HepG2 (cell line): ENCODE measurements at places on chromosomes 7 and 10. TPM values are rescaled to one million over a fixed set of nuclear protein-coding genes. Genes with fewer than 3 reads are reported as not detected.

Gene KIF11
- polyA plus RNA-seq: 4.4 and 8.7 TPM in 2 replicates

- DNase-seq: peak; percentile 57
Observed at GRCh38 chr7:127708788-127709187, 56.8 kb downstream of the SND1 start.

GRCh38 chr10:83983578-83984255, 155.6 kb upstream of the GHITM start:
- DNase-seq: peak; percentile 15

- DNase-seq: no peak
Observed at GRCh38 chr7:25118048-25118753, 6.9 kb downstream of the CYCS start.

Gene PON3
- 26.6 and 37.8 TPM in 2 replicates for polyA plus RNA-seq

Gene MMP21
- not detected in 2 replicates for polyA plus RNA-seq

Gene SPDYE16
- 0.13 TPM in 1 of 2 replicates, not detected in the other for polyA plus RNA-seq

DNA sequence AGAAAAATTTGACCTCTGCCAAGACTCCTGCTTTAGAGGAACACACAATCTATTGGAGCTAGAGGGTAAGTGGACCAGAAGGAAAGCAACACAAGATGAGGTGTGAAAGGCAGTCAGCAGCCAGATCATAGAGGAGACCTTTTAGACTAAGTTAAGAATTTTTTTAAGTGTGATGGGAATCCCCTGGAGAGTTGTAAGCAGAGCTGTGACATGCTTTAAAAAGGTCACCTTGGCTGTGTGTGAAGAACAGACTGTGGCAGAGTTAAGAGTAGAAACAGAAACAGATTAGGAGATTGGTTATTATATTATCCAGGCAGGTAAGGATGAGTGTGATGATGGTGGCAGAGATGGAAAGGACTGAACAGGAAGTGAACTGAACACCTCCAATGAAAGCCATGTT, 23.5 kb downstream of the CPEB3 start:
- no peak for DNase-seq

- peak; percentile 72 for DNase-seq
Observed at GRCh38 chr10:26890956-26891355, 30.2 kb upstream of the ABI1 start.

Gene SFTPA1
- polyA plus RNA-seq: not detected in 2 replicates

DNA sequence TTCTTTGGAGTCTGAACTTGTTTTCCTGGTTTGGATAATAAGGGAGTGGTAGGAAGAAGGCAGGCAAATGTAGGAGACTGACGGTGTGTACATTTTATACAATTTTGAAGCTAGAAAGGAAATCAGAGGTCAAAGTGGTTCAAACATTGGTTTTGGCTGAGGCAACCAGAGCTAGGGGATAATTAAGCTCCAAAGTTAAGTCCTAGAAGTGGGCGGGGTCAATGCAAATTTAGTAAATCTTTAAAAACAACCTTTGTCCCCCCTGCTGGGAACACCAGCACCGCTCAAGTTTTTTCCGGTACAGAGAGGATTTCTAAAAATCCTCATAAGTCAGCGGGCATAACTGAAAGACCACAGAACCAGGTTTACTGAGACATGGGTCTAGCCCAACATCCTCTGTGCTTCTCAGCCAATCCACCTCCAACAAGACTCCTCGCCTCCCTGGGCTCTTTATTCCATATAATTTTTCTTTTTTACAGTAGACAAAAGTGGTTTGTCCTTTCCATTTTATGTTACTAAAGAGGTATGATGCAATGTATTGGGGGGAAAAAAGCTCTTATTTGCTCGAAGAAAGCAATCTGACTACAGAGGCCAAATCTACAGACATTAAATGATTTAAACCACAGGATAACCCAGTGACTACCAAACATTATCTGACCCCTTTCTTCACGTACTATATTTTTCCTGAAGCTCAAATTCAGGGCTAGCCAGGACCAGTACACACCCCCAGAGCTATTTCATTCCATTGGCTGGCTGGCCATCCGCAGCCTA, 1.6 kb downstream of the GLUD1 start:
- DNase-seq: peak; percentile 89

GRCh38 chr7:27194686-27195379, 5.1 kb downstream of the HOXA13 start:
- DNase-seq: no peak

Gene SLC18A3
- not detected in 2 replicates for polyA plus RNA-seq

Gene GARIN1A
- 0.09 and 0.12 TPM in 2 replicates for polyA plus RNA-seq

Gene ASB15
- not detected in 2 replicates for polyA plus RNA-seq

Gene NDUFB8
- 197 and 210 TPM in 2 replicates for polyA plus RNA-seq

Gene AASS
- 9.5 and 11.6 TPM in 2 replicates for polyA plus RNA-seq

DNA sequence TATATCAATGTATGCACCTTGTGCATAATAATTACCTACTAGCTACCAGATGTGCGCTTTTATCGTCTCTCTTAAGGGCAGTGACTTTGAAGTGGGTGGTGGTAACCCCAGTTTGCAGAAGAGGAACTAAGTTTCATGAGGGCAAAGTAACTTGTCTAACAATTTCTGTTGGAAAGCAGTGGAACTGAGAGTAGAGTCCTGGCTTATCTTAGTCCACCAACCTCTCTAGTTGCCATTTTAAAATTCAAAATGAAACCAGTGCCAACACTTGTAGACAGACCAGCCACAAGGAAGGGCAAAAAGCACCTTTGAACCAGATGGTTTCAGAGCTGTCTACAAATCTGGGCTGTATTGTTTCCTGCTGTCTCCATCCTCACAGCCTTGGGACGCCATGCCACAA, 32.0 kb upstream of the RBM20 start:
- no peak for DNase-seq

DNA sequence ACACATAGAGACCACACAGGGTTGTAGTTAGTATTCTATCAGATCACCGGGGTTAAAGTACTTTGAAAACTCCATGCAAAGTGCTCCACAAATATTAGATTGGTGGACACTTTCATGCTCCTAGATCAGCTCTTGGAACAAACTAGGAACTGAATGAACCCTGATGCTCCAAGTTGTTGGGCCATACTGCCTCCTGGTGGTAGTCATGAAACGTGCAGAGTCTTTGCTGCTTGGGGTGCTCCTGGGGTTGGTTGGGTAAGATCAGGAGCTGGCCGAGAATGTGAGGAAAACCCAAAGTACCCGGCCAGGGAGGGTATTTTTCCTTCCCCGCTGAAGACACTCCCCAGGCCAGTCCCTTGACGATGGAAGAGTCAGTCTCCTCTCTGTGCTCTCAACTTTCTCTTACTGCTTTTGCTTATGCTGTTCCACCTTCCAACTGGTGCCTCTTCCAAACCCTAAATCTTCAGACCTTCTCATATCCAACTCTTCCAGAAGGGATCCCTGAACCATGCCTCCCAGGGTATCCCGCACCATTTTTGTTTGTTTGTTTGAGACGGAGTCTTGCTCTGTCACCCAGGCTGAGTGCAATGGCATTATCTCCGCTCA, 918 bp upstream of the RPEL1 start:
- peak; percentile 76 for DNase-seq

GRCh38 chr10:133466683-133467275, 13.0 kb downstream of the SCART1 start:
- DNase-seq: no peak

DNA sequence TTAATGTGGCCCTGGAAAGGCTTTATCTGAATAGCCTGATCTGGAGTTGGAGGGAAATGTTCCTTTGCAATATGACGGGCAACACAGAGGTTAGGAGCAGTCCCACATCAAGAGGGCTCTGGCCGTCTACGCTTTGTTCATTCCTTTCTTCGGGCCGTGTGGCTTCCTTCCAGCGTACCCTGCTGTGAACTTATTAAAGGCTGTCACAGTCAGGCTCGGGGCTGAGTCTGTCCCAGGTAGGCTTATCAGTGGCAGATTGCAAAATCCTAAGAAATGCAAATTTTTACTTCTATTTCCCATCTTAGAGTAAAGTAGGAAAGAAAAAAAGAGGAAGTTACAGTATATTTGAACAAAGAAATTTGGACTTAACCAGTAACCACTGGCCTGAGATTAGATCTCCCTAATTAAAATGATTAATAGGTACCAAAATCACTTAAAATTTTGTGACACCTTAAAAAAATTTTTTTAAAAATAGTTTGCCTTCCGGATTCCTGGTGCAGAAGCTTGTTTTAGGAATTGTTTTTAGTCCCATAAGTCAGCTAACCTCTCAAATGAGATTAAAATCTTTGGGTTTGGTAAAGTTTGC, 453.1 kb upstream of the MKI67 start:
- DNase-seq: no peak

Gene SKIDA1
- polyA plus RNA-seq: 0.29 and 0.73 TPM in 2 replicates

Gene PARG
- polyA plus RNA-seq: 11.4 and 12.4 TPM in 2 replicates

Gene FKBP6
- polyA plus RNA-seq: 0.07 and 0.09 TPM in 2 replicates

GRCh38 chr10:24962995-24963394, 10.6 kb upstream of the PRTFDC1 start:
- DNase-seq: peak; percentile 84

DNA sequence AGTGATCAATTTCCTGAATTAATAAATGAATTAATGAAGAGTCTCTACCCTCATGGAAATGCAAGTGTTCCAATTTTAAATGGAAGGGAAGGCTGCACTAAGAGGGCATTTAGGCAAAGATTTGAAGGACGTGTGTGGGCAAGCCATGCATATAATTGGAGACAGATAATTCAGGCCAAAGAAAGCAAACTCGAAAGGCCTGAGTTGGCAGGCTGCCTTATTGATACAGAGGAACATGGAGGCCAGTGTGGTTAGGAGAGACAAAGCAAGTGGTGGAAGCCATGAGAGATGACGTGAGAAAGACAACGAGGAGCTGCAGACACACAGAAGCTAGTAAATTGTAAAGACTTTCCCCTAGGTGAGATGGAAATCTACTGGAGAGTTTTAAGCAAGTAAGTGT, 15.4 kb upstream of the PCLO start:
- no peak for DNase-seq
